ENCODE measurements at places on chromosomes 16 and 17. TPM values are rescaled to one million over a fixed set of nuclear protein-coding genes. Genes with fewer than 3 reads are reported as not detected.

GRCh38 chr17:9038380-9038779 lies 17.1 kb downstream of the NTN1 start:
- H3K4me3 ChIP-seq, result no peak overlapping the region
- H3K27me3 ChIP-seq, result no peaks in the 10 kb centered on the region
- no peak overlapping the region for H3K27ac ChIP-seq
- no peak for DNase-seq
- H3K36me3 ChIP-seq, result no peaks in the 10 kb centered on the region
- H3K4me1 ChIP-seq, result no peaks in the 10 kb centered on the region

- no peaks in the 10 kb centered on the region for H3K27me3 ChIP-seq
- no peaks in the 10 kb centered on the region for H3K36me3 ChIP-seq
- no peak overlapping the region for H3K27ac ChIP-seq
- no peak for DNase-seq
Measured at GRCh38 chr17:43444223-43445008, 39.4 kb upstream of the DHX8 start.

- H3K4me3 ChIP-seq, result no peak overlapping the region
- no peaks in the 10 kb centered on the region for H3K4me1 ChIP-seq
- DNase-seq, result no peak
- no peaks in the 10 kb centered on the region for H3K36me3 ChIP-seq
- H3K27ac ChIP-seq, result no peak overlapping the region
Measured at GRCh38 chr16:63302811-63303210, 1266.6 kb upstream of the CDH8 start.

DNA sequence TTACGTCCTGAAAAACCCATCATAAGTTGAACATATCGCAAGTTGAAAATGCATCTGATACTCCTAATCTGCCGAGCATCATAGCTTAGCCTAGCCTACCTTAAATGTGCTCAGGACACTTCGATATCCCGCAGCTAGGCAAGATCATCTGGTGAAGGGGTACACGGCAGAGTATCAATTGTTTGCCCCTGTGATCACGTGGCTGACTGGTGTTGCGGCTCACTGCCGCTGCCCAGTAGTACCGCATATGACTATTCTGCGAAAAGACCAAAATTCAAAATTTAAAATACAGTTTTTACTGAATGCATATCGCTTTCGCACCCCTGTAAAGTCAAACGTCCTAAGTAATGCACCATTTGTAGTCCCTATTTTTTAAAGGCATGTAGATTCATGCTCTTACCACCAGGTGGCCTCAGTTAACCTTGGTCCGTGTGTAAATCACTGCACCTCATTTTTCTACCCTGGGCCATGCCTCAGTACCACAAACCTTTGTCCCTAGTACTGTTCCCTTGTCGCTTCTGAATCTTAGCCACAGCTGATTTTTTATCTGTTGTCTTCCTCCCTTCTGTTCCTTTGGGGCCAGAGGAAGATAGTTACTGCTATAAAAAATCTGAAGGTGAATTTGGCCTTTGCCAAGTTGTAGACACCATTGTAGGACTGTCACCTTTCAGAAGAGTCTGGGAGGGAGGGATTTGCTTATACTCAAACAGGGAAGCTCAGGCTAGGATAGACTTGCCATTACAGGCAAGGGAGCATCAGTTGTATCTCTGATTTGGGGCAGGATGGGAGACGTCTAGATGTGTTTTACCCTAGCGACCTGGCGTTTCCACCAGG lies 34.4 kb downstream of the WWP2 start:
- no peaks in the 10 kb centered on the region for H3K27me3 ChIP-seq
- peaks cover 40% of the 10 kb centered on the region for H3K36me3 ChIP-seq
- H3K27ac ChIP-seq, result no peak overlapping the region
- no peaks in the 10 kb centered on the region for H3K4me1 ChIP-seq

The CACNG4 gene
- 1.5 TPM for total RNA-seq

Measured in left lung (tissue), 14 donors.